Stomach (tissue), 19 donors: ENCODE measurements at places on chromosomes 6 and 20.

- peak overlapping the region; percentile 57 for H3K27ac ChIP-seq
- DNase-seq: peak; percentile 39
- peaks cover 36% of the 10 kb centered on the region for H3K36me3 ChIP-seq
- H3K27me3 ChIP-seq: no peaks in the 10 kb centered on the region
- no peak overlapping the region for H3K4me3 ChIP-seq
Observed at GRCh38 chr20:58416835-58417234, 27.8 kb downstream of the VAPB start.

GRCh38 chr6:20427856-20428255 is 26.2 kb downstream of the E2F3 start:
- H3K27ac ChIP-seq: no peak overlapping the region
- no peak for DNase-seq
- no peak overlapping the region for H3K4me3 ChIP-seq
- peaks cover 4% of the 10 kb centered on the region for H3K4me1 ChIP-seq
- H3K27me3 ChIP-seq: no peaks in the 10 kb centered on the region

DNA sequence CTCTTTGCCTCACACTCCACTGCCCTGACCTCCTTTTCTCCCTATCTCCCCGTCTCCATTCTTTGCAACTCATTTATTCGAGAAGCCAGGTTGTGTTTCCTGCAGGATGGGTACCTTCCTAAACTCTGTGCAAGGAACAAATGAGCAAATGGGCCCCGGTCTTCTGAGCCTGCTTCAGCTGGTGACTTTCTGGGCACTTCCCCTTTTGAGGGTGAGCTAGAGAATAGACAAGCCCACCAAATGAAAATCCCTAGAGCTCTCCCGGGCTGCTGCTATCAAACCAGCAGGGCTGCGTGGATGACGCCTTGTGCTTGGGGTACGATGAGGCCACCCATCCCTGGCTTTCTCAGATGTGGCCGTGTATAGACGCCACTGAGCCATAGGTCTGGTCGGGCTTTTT is 91.0 kb upstream of the FOXA2 start:
- H3K4me1 ChIP-seq: no peaks in the 10 kb centered on the region
- no peaks in the 10 kb centered on the region for H3K36me3 ChIP-seq
- H3K27me3 ChIP-seq: no peaks in the 10 kb centered on the region
- H3K27ac ChIP-seq: no peak overlapping the region
- no peak overlapping the region for H3K4me3 ChIP-seq

- no peaks in the 10 kb centered on the region for H3K27me3 ChIP-seq
- H3K36me3 ChIP-seq: no peaks in the 10 kb centered on the region
- DNase-seq: no peak
- no peak overlapping the region for H3K4me3 ChIP-seq
- H3K4me1 ChIP-seq: peaks cover 36% of the 10 kb centered on the region
- H3K27ac ChIP-seq: peak overlapping the region; percentile 28
Observed at GRCh38 chr6:46583081-46583480, 69.5 kb downstream of the CYP39A1 start.

- H3K4me1 ChIP-seq: peaks cover 30% of the 10 kb centered on the region
- H3K36me3 ChIP-seq: no peaks in the 10 kb centered on the region
- H3K4me3 ChIP-seq: no peak overlapping the region
- no peak for DNase-seq
- peak overlapping the region; percentile 56 for H3K27ac ChIP-seq
- H3K27me3 ChIP-seq: no peaks in the 10 kb centered on the region
Observed at GRCh38 chr20:43955750-43956191, 41.1 kb downstream of the TOX2 start.

DNA sequence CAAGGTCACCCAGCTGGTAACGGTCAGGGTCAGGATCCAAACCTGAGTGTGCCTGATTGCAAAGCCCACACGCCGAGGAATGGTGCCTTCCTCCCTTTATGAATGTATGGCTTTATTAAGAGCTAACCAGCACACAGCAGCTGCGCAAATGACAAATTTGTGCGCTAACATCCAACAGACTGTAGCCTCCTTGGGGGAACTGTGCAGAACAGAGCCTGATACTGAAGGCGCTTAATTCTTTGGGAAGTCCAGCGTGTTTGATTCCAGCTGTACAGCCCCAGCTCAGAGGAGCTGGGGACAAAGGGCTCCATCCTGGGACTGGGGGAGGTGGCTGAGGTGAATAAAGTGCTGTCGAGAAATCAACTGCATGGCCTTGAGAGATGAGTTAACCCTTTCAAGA is 75.7 kb upstream of the JARID2 start:
- H3K4me3 ChIP-seq: no peak overlapping the region
- no peak overlapping the region for H3K27ac ChIP-seq
- H3K4me1 ChIP-seq: no peaks in the 10 kb centered on the region
- H3K36me3 ChIP-seq: no peaks in the 10 kb centered on the region
- no peak for DNase-seq
- no peaks in the 10 kb centered on the region for H3K27me3 ChIP-seq

DNA sequence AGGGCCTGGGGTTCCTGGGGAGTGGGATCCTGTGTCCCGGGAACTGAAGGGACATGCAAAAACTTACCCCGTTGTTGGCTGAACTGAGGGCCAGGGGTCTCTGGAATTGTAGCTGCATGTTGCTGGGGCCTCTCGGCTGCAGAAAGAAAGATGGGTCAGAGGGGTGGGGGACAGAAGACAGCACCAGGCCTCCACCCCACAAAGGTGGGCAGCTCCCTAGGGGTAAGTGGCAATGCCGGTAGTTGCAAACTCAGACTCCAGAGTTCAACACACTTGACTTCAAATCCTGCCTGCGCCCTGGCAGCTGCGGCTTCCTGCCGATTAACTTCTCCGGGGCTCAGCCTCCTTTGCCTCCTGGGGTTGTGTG is 4.8 kb downstream of the ZBP1 start:
- no peaks in the 10 kb centered on the region for H3K4me1 ChIP-seq
- no peak overlapping the region for H3K27ac ChIP-seq
- no peaks in the 10 kb centered on the region for H3K36me3 ChIP-seq
- no peak overlapping the region for H3K4me3 ChIP-seq
- DNase-seq: no peak

GRCh38 chr20:21104466-21104761 is 1.7 kb downstream of the LINC00237 start:
- H3K4me3 ChIP-seq: no peak overlapping the region
- no peak overlapping the region for H3K27ac ChIP-seq
- no peak for DNase-seq
- peaks cover 45% of the 10 kb centered on the region for H3K27me3 ChIP-seq

GRCh38 chr20:49775229-49775693 is 37.4 kb upstream of the SLC9A8 start:
- DNase-seq: peak; percentile 84
- H3K27ac ChIP-seq: peak overlapping the region; percentile 70
- no peaks in the 10 kb centered on the region for H3K27me3 ChIP-seq
- H3K4me1 ChIP-seq: peaks cover 38% of the 10 kb centered on the region
- no peak overlapping the region for H3K4me3 ChIP-seq
- H3K36me3 ChIP-seq: no peaks in the 10 kb centered on the region

DNA sequence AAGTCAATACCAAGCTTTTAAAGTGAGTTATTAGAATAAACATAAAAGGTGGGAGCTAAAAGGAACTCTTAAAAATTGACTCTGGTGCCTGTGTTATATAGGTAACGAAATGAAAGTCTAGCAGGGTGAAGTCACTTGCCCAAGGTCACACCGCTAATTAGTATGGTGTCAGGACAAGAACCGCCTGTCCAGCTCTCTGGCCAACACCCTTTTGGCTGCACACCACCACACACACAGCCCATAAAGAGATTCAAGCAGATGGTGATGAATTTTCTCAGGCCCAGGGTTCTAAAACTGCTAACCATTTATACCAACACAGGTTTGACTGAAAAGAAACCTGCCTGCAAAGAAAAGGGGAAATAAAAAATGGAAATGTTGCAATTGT is 20.2 kb downstream of the GFOD1 start:
- H3K4me3 ChIP-seq: no peak overlapping the region
- H3K27ac ChIP-seq: no peak overlapping the region
- no peaks in the 10 kb centered on the region for H3K27me3 ChIP-seq
- no peak for DNase-seq
- H3K4me1 ChIP-seq: peaks cover 4% of the 10 kb centered on the region

GRCh38 chr6:24879351-24879750 is 56.4 kb downstream of the RIPOR2 start:
- no peak for DNase-seq
- H3K27me3 ChIP-seq: no peaks in the 10 kb centered on the region
- H3K4me1 ChIP-seq: no peaks in the 10 kb centered on the region
- H3K27ac ChIP-seq: no peak overlapping the region
- H3K36me3 ChIP-seq: peaks cover 9% of the 10 kb centered on the region

GRCh38 chr6:91141346-91141745 is 554.5 kb upstream of the MAP3K7 start:
- H3K4me1 ChIP-seq: no peaks in the 10 kb centered on the region
- H3K27ac ChIP-seq: no peak overlapping the region
- H3K4me3 ChIP-seq: no peak overlapping the region
- H3K36me3 ChIP-seq: no peaks in the 10 kb centered on the region

DNA sequence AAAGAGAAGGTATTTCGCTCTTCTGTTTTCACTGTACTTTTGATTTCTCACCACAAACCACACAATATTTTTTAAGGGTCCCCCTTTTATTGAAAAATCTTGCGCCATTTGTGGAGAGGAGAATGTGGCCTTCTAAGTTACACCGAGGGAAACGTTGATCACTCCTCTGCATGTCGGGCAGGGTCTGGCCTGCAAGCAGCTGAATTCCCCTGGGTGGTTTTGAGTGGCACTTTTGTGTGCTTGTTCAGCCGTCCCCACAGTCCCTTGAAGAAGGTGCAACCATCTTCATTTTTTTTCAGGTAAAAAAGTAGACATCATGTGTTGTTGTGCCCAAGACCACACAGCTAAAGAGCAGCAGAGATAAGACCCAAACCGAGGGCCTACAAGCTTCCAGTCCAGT is 6.1 kb downstream of the GPR31 start:
- H3K4me3 ChIP-seq: no peak overlapping the region
- no peak overlapping the region for H3K27ac ChIP-seq
- H3K27me3 ChIP-seq: no peaks in the 10 kb centered on the region
- no peaks in the 10 kb centered on the region for H3K4me1 ChIP-seq

DNA sequence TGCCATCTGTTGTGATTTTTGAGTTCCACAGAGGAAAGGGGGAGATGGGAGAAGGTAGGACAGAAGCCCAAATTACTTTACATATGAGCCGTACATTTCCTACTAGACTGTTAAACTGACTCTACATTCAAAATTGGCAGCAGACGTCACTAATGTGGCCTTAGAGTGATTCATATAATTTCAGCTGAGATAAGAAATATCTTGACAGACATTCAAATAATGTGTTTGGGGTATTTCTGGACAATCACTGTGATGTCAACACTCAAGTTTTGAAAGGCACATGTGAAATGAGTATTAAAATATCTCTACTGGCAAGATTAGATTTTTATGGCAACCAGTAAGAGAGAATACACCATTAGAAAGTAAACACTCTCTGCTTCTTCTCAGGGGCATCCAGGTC is 104.0 kb downstream of the MTFR2 start:
- DNase-seq: no peak
- no peaks in the 10 kb centered on the region for H3K27me3 ChIP-seq
- H3K27ac ChIP-seq: no peak overlapping the region
- no peaks in the 10 kb centered on the region for H3K4me1 ChIP-seq

- no peak overlapping the region for H3K4me3 ChIP-seq
- no peak overlapping the region for H3K27ac ChIP-seq
- no peaks in the 10 kb centered on the region for H3K27me3 ChIP-seq
- H3K36me3 ChIP-seq: no peaks in the 10 kb centered on the region
- no peak for DNase-seq
Observed at GRCh38 chr6:169173532-169174268, 79.9 kb downstream of the THBS2 start.

DNA sequence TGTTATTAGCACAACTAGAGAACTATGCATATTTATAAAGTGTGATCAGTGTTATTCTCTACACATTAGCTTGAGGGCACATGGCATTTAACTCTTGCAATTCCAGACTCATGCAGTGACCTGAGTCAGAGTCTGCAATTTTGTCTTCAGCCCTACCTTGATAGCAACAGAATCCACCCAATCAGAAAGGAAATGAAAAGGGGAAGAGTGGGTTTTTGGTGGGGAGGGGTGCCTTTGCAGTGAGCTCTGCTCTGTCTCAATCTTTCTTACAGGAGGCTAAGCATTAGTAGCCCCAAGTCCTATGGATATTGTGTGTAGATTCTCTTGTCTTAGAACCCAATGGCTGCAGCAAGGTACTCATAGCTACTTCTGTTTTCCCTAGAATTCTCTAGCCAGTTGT is 489.2 kb downstream of the DHX35 start:
- no peak for DNase-seq
- H3K4me3 ChIP-seq: no peak overlapping the region
- no peaks in the 10 kb centered on the region for H3K36me3 ChIP-seq
- H3K27me3 ChIP-seq: no peaks in the 10 kb centered on the region

DNA sequence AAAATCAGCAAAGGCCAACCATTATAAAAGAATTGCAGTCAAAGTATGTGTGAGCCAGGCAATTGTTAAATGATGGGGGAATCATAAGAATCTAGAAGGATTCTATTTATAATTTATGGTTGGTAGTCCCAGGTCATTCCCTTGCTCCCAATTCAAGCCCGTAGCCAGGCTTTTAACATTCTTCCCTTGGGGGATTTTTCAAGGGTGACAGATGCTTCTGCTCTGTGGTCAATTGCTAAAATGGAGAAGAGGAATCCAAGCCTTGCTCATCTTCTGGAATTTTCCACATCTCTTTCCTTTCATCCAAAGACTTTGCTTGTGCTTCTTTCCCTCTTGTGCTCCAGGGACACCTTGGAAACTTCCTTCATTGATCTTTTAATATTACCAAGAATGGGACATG is 18.0 kb upstream of the BCAS1 start:
- H3K27me3 ChIP-seq: no peaks in the 10 kb centered on the region
- H3K4me3 ChIP-seq: no peak overlapping the region
- no peaks in the 10 kb centered on the region for H3K36me3 ChIP-seq
- H3K4me1 ChIP-seq: peaks cover 24% of the 10 kb centered on the region
- DNase-seq: no peak

- H3K36me3 ChIP-seq: peaks cover 48% of the 10 kb centered on the region
- no peak for DNase-seq
- H3K27me3 ChIP-seq: no peaks in the 10 kb centered on the region
- peaks cover 6% of the 10 kb centered on the region for H3K4me1 ChIP-seq
Observed at GRCh38 chr6:151359486-151359885, 31.9 kb downstream of the ZBTB2 start.

GRCh38 chr6:142374091-142374770 is 72.4 kb downstream of the ADGRG6 start:
- H3K27me3 ChIP-seq: no peaks in the 10 kb centered on the region
- no peak overlapping the region for H3K4me3 ChIP-seq
- H3K4me1 ChIP-seq: peaks cover 5% of the 10 kb centered on the region
- DNase-seq: no peak
- no peak overlapping the region for H3K27ac ChIP-seq
